ENCODE measurements at places on chromosomes 6 and 20. TPM values are rescaled to one million over a fixed set of nuclear protein-coding genes. Genes with fewer than 3 reads are reported as not detected.

- no peak for DNase-seq
Measured at GRCh38 chr6:156402227-156402626, 375.0 kb upstream of the ARID1B start.

DNA sequence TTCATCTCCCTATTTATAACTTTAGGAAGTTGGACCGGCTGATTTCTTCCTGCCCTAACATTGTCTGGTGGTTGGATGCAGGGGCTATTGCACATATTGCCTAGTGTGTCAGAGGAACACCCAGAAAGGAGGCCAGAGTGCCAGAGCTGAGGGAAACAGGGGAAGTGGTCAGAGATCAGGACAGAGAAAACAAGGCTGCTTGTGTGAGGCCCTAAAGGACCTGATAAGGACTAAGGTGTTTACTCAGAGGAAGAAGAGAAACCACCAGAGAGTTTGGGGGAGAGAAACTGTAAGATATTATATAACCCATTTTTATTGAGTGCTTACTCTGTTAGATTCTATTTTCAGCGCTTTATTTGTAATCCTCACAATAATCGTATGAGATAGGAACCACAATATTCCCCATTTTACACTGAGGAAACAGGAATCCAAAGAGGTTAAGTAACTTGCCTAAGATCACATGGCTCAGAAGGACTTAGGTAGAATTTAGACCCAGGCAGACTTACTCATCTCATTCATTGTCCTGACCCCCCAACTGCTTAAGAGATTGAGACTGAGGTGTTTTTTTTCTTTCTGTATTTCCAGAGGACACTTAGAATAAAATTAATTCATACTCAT is 54.0 kb upstream of the REV3L start:
- DNase-seq, result no peak

Gene DEFB118
- not detected for total RNA-seq

Gene FOXC1
- total RNA-seq, result 52.2 TPM

GRCh38 chr6:45972795-45973503 is 42.7 kb downstream of the CLIC5 start:
- no peak for DNase-seq

All from mesothelial cell of epicardium (in vitro differentiated cells).